ENCODE measurements at places on chromosomes 4 and X. TPM values are rescaled to one million over a fixed set of nuclear protein-coding genes. Genes with fewer than 3 reads are reported as not detected.

VCX3B gene
- not detected for total RNA-seq

ADH7 gene
- total RNA-seq, result not detected

LSM6 gene
- total RNA-seq, result 44.0 TPM

MAGED4 gene
- 7.2 TPM for total RNA-seq

ARSH gene
- total RNA-seq, result not detected

LYAR gene
- 31.7 TPM for total RNA-seq

RNF150 gene
- 0.29 TPM for total RNA-seq

PCDH7 gene
- 0.11 TPM for total RNA-seq

ABCE1 gene
- 68.1 TPM for total RNA-seq

AKAP14 gene
- total RNA-seq, result not detected

PGAM4 gene
- total RNA-seq, result 0.17 TPM

NLRP2B gene
- total RNA-seq, result not detected

UPF3B gene
- 20.9 TPM for total RNA-seq

FGD1 gene
- 7.7 TPM for total RNA-seq

CORIN gene
- not detected for total RNA-seq

PAGE4 gene
- total RNA-seq, result not detected

CYSLTR1 gene
- not detected for total RNA-seq

SLC10A4 gene
- total RNA-seq, result 8.0 TPM

BEX1 gene
- total RNA-seq, result not detected

PDLIM3 gene
- 0.10 TPM for total RNA-seq

HCCS gene
- total RNA-seq, result 60.5 TPM

BST1 gene
- total RNA-seq, result 18.5 TPM

RNF175 gene
- total RNA-seq, result not detected

CYTL1 gene
- total RNA-seq, result not detected

OFD1 gene
- 13.7 TPM for total RNA-seq

CXCL1 gene
- total RNA-seq, result 16.6 TPM
